ENCODE measurements at places on chromosomes 2 and 18.

DNA sequence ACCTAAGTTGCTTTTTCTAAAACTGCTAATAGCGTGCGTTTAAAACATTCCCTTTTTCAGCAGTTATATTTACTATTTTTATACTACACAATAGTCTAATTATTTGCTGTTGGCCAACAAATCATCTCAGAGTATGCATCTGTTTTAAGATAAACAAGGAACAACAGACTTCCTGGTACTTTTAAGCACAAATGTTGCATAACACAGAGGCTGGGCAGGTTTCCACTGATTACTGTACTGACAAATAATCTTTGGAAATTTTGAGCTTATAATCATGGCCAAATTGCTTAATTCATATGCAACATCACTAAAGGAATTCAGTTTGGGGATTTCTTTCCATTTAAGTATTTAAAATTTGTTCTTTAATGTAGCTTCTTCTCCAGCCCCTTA lies 737.4 kb upstream of the SALL3 start:
- no peak for DNase-seq

DNA sequence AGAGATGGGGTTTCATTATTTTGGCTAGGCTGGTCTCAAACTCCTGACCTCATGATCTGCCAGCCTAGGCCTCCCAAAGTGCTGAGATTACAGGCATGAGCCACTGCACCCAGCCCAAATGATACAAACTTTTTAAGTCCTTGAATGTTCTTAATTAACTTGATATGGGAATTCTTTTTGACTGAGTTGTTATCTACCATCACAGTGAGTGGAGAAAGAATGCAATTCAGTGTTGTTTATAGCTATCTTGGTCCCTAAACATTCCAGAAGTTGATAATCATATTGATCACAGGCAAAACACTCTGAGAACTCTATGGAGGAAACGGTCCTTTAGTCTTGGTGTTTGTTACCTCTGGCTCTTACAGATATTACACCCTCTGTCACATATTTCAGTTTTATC lies 1072.5 kb downstream of the SUCLG1 start:
- DNase-seq, result no peak

DNA sequence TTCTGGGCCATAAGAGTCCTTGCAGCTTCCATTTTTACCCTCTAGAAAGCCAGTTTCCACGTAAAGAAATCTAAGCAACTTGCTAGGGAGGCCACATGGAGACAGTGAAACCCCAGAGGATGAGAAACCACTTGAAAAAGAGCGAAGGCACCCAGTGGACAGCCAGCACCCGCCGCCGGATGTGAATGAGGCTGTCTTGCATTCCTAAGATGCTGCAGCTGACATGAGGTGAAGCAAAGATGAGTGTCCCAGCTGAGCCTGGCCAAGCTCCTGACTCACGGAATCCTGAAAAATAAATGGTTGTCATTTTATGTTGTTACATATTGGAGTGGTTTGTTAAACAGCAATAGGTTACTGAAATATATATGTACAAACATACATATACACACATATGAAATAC lies 65.9 kb upstream of the STPG4 start:
- no peak for DNase-seq

DNA sequence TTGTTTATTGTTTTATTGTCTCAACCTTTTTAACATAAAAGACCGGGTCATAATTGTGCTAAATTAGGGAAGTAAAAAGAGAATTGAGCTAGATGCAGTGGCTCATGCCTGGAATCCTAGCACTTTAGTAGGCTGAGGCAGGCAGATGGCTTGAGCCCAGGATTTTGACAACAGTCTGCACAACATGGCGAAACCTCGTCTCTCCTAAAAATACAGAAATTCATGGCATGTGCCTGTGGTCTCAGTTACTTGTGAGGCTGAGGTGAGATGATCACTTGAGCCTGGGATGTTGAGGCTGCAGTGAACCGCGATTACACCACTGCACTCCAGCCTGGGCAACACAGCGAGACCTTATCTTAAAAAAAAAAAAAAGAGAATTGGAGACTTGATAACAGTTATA lies 104.2 kb upstream of the TTC27 start:
- DNase-seq, result no peak

- no peak for DNase-seq
These were observed 1.6 kb downstream of the FEV start for GRCh38 chr2:218983263-218983933.

DNA sequence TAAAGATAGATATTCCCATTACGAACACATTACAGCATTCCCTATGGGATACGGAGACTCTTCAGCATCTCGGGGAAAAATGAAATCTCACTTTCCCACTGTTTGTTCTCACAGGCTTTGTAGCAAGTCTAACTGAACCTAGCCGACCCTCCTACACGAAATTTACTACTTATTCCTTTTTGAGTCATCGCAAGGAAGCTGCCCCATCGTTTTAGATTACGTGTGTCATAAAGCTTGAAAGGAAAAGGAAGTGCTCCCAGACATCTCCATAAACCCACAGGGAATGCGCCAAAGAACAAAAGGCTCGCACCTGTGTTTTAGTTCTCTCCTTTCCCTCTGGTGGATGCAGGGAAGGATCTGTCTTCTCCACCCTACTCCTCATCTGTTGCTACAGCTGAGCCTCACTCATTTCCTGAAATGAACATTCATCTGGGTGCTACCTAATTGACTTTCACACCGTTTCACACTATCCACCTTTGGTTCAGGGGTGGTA lies 76.2 kb upstream of the STK39 start:
- DNase-seq, result no peak

DNA sequence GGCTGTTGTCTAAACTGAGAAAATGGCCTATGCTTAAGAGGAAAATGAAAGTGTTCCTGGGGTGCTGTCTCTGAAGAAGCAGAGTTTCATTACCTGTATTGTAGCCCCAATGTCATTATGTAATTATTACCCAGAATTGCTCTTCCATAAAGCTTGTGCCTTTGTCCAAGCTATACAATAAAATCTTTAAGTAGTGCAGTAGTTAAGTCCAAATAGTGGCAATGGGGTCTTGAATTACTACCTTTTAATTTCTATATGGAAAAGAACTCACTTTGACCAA lies 13.8 kb upstream of the ALLC start:
- DNase-seq, result no peak

GRCh38 chr2:25763575-25763974 lies 90.2 kb upstream of the DTNB start:
- no peak for DNase-seq

GRCh38 chr2:196338440-196338839 lies 167.1 kb upstream of the STK17B start:
- DNase-seq, result no peak

GRCh38 chr2:119248311-119248710 lies 24.7 kb downstream of the STEAP3 start:
- no peak for DNase-seq

DNA sequence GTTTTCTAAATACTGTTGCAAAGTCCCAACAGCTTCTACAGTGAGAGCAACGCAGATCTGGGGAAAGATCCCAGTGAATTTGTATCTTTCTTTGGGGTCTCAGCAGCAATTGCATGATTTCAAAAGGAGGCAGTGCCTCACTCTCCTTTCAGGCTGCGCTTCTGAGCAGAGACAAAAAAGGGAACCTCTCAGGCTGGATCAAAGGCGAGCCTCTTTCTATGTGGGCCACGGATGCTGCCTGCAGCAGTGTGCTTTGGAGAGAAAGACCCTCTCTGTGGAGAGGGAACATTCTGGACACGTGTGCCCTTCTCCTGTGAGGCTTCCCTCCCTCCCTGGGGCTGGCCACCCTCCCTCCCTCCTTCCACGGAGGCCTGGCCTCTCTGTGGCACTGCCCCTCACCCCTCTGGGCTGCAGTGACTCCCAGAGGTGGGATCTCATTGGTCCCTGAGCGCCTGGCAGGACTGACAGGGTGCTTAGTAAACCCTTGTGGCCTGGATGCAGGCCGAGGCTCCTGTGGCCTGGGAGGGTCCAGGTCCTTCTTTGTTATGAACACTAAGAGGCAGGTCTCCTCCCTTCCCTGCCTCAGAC lies 21.6 kb upstream of the PDIA6 start:
- DNase-seq, result no peak

DNA sequence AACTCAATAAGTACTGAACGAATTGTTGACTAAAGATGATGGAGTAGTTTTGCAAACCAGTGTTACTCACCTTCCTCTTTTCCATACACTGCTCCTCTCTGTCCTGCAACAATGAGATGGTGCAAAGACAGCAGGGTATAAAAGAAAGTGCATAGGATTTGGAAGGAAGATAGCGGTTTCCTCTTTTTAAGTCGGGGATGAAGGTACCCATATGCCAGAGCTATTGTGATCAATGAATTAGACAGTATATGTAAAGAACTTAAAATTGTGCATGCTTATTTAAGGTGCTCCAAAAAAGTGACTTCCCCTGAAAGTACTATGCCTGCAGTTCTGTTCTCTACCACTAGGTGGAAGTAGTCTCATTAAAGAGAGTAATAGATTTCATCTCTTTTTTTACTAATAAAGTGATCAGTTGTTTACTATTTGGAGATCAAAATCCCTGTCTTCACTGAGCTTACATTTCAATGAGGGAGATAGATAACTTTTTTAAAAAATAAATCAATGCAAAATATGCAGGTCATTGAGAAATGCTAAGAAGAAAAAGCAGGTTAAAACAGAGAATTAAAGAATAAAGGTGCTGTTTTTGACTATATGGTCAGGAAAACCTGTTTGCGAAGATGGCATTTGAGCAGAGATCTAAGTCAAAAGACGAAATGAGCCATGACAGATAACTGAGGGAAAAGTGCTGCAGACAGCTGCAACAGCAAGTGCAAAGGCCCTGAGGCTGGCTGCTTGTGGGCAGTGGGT lies 339.7 kb upstream of the SLC14A2 start:
- no peak for DNase-seq

GRCh38 chr2:133919285-133919684 lies 334.6 kb upstream of the MGAT5 start:
- no peak for DNase-seq

DNA sequence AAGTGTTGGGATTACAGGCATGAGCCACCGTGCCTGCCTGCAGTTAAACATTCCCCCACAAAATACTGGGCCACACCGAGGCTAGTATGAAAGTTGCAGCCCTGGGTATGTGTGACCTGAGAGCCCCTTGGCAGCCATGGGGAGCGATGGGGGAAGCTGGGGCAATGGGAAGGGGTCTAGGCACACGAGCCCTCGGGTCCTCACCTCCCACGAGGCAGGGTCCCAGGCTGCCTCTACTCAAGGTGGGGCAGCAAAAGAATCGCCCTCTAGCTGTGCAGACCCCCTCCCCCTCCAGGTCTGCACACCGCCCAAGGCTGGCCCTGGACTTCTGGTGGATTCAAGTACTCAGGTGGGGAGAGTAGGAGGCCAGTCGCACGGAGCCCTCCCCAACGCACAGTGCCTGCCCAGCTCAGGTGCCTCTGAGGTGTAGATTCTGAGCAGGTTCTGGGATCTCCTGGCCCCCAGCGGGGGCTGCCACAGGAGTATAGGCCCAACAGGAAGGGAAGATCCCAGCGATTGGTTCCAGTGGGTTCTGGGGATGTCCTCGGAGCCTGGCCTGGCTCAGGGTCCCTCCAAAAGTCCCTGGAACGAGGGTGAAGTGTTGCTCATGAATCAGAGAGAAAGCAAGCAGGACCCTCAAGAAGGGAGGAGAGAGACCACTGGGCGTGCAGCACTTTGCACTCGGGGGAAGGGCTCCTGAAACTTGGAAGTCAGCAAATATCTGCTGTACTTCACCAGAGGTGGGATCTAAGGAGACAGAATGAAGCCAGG lies 2.6 kb downstream of the GPR35 start:
- no peak for DNase-seq

GRCh38 chr18:79790996-79791972 lies 6.5 kb upstream of the KCNG2 start:
- DNase-seq, result no peak
